GDM1 (cell line): ENCODE measurements at places on chromosomes 3 and 15.

- no peak for DNase-seq
Observed at GRCh38 chr3:61530355-61530754, 31.0 kb upstream of the PTPRG start.

DNA sequence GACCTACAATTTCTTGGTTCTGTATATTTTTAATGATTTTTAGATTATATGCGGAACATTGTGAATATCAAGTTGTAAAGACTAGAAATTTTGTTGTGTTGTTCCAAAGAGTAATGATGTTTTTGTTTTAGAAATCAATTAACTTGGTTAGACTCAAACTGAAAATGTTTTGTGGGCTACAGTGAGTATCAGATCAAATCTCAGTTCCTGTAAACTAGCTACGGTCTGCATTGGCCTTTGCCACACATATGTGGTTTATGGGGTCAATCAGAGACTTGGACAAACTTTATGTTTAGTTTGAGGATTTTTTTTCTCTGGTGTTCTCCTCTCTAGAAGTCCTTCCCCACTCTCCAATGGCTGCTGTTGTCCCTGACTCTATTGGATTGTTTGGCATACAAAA lies 308.0 kb upstream of the THRB start:
- no peak for DNase-seq

- DNase-seq: peak; percentile 65
Observed at GRCh38 chr3:33717616-33717865, 513 bp downstream of the CLASP2 start.

DNA sequence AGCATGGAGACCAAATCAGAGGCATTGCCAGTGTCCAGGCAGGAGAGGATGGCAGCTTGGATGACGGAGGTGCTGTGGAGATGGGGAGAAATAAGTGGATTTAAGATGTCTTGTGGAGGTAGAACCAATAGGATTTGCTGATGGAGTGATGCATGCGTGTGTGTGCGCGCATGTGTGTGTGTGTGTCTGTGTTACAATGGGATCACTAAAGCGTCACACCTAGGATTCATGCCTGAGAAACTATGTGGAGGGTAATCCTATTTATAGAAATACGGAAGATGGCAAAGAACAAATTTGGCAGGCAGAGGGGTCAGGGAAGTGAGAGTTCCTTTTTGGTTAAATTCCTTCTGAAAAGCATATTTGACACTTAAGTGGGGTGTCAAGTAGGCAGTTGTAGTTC lies 64.8 kb upstream of the ARL8B start:
- no peak for DNase-seq

DNA sequence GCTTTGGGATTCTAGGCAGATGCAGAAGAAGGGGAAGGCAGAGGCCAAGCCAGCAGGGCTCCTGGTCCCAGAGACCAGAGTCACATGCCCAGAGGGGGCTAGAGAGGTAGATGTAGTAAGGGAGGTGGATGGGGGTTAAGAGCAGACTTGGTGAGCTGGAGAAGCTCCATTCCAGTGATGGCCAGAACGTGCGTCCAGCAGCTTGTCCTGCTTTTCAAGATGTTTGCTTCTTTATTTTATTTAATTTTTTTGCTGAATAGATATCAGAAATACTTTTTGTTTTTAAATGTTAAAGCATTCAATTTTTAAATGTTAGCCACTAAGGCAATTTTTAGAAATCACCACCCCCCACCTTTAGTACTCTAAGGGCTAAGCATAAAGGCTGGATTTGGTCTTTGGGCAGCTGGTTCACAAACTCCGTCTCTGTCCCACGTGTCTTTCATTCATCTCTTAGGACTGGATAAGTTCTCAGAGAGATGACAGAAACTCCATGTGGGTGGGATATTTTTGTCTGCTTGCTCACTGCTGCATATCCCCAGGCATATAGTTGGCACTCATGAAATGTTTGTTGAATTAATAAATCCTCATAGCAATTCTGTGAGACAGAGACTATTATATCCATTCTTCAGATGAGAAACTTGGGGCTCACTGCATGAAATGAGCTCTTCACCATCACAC lies 6.7 kb downstream of the COLQ start:
- DNase-seq: no peak

GRCh38 chr3:137867611-137868010 lies 103.5 kb downstream of the SOX14 start:
- no peak for DNase-seq

DNA sequence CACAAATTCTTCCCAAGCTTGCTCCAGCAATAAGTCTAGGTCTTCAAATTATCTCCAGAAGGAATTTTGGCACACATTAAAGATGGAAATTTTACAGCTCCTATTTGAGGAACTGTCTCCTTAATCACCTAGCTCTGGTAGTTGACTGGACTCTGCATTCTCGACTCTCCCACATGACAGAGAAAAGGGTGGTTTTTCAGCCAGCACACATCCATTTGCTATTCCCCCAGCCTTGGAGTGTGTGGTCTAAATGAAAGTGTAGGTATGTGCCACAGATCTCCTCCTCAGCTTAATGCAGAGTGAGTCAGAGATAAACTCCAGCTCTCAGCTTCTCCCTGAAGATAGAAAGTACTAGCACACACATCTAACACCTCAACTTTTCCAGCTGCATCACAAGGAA lies 62.2 kb upstream of the ALCAM start:
- no peak for DNase-seq

GRCh38 chr15:69575387-69575786 lies 122.8 kb downstream of the RPLP1 start:
- no peak for DNase-seq

GRCh38 chr15:49589030-49589429 lies 31.6 kb downstream of the FAM227B start:
- no peak for DNase-seq

DNA sequence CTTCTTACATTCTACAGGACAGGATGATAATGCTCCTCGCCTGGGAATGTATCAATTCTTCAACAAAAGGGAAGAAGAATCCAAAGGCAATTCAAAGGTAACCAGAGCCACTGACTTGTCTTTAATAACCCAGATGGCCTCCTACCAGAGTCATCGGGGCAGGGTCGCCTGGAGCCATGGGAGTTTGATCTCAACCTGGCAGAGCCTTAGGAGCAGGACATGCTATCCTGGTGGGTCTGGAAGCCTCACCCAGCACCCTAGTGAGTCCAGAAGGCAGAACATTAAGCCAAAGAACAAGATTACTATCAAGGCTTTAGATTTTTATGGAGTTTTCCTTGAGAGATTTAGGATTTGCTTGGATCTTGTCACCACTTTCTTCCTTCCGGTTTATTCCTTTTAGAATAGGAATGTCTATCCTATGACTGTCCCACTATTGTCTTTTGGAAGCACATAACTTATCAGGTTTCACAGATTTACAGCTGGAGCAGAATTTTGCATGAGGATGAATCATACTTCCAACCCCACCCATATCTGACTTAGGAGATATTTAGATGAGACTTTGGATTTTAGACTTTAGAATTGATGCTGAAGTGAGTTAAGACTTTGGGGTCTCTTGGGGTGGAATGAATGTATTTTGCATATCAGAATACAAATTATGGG lies 330.3 kb upstream of the GOLIM4 start:
- no peak for DNase-seq

DNA sequence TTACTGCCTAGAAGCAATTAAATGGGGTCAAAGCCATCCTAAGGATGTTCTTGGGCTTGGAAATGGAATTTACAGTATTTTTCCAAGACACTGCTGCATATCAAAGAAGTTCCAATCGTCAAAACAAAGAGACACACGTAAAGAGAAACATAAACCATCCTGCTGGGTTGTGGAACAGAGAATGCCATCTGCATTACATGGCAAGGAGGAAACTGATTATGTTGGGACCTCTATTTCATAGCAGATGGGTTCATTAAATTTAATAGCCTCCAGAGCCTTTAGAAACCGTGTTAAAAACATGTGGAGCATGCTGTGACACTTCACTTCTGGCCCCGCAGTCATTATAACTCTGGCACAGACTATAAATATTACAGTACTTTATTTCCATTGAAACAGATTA lies 154.6 kb downstream of the LRTM1 start:
- no peak for DNase-seq
